ACHN (cell line): ENCODE measurements at places on chromosomes 5 and 9.

DNA sequence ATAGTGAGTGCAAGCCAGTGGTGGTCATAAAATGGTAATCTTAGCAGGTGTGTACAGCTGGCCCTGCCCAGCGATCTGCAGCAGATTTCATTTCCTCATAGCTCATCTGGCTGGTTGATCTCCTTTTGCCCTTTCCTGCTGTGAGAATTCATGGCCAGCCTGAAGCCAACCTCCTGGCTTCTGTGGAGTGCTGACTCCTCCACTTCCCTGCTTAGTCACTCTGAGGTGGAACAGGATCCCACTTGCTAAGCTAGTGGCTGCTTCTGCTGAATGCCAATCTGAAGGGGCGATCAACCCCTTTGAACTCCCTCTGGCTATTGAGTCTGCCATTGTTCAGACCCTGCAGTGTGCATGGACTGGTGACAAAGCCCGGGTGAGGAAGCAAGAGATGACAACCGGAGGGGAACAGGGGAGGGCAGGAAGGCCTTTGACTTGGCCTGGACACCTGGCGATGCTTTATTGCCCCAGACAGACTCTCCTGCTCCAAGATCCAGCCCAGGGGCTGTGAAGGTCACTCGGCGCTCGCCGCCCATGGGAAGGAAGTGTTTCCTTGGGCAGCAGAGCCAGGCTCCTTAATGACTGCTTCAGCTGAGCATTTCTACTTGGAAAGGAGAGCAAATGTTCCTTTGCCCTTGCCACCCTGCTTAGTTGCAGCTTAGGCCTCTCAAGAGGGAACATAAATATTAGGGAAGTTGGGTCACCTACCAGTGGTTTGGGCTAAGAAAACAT is 341.1 kb downstream of the ZSWIM6 start:
- DNase-seq: peak; percentile 20

DNA sequence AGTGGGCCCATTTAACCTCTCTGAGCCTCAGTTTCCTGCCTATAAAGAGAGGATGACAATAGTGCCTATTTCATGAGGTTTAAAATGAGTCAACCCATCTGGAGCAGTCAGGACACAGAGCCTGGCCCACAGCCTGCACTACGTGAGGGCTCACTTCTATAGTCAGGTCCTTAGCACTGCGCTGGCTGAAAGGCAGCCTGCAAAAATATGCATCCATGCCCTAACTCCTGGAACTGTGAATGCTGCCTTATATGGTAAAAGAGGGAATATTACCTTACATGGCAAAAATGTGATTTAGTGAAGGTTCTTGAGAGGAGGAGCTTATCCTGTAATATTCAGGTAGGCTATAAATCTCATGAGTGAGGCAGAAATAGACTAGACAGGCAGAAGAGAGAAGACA is 98.5 kb downstream of the GABBR2 start:
- DNase-seq: no peak

DNA sequence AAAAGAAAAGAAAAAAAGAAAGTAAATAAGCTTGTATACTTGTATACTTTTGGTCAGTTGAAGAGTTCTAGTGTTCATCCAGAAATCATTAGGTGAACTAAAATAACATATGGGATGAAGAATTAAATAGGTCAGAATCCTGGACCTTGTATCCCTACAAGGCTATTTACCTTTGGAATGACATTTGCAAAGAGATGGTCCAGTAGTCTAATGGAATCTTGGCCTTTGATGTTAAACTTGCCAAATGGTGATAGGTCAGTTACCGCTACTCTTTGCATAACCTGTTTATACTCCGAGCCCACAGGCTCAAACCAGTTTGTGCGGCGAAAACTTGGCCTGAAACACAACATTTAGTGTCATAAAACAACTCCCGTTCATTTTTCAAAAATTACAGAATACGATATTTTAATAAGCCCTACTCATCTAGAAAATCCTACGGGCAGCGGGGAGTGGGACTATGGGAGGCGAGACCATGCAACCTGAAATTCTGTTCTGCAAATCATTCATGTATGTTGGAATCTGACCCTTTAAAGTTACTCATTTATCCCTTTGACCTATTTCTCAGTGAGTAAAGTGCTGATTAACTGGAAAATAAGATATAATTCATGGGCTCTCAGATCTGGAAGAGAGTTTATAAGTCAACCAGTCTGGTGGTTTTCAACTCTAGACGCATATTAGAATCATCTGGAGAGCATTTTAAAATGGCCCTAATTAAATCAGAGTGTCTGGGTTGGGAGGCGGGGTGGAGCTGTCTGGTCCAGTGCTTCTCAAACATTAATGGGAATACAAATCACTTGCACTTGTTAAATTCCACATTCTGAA is 38.6 kb downstream of the DMGDH start:
- peak; percentile 74 for DNase-seq

- DNase-seq: no peak
Measured at GRCh38 chr5:111730659-111731382, 26.2 kb downstream of the NREP start.

- no peak for DNase-seq
Measured at GRCh38 chr9:69221036-69221435, 47.0 kb downstream of the TJP2 start.

DNA sequence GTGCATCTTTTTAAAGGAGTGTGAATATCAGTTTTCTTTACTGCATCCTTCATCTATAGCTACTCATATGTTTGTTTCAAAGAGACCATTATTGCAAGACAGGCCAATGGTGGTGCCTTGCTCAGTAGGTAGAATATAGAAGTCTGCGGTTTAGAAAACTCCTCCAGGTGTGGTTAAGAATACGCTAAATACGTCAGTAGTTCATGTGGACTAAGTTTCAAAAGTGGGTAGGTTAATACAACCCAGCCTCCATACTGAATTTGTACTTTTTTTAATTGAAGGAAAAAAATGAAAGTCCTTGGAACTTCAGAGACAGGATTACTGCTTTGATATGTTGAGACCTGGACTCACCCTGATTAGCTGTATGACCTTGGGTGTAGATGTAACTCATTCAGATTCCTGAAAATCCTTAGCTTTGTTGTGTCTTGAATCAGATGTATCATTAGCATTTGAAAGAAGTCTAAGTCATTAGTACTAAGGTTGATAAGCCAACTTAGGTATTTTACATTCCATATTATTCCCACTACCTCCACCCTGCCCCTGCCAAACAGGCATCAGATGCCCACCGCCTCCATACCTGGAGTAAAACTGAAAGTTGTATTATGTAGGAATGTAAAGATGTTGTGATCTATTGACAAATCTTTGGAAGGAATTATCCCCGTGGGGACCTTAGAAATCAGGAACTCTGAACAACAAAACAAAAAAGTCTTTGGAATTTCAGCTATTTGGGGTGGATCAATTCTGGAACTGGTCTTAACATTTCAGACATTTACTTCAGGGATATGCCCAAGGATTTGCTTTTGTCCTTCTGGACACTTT is 6.1 kb downstream of the BASP1 start:
- no peak for DNase-seq

DNA sequence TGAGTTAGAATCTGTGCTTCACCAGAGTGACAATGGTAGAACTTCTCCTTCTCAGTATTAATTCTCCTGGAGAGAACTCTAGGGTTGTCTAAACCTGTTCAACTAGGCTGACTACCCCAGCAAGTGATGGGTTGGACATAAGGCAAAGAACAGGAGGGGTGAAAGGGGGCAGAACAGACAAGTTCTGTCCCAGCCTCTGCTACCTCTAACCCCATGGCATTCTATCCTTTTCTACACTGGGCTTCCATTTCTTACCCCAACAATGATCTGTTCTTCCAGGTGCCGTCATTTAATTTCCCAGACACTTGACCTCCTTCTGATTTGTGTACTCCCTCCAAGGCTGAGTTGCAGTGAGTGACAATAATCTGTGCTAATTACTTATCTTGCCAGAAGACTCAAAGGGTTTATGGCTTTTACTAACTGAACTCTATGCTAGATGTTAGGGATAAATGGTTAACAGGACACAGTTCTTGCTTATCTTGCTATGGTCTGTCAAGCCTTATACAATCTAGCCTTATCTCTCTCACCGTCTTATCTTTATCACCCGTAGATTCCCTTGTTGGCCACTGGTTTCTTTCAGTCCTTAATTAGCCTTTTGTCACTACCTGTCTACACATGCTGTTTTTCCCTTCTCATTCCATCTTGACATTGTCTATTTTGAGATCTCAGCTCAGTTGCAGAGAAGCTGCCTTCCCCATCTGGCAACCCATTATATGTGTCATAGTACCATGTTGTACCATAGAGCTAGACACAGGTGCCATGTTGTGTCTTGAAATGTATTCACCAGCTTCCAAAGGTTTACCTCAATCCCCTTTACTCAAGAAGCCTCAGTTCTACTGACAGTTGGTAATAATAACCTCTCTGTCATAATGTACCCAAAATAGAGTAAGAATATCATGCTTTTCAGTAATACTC is 10.0 kb upstream of the MATR3 start:
- no peak for DNase-seq

DNA sequence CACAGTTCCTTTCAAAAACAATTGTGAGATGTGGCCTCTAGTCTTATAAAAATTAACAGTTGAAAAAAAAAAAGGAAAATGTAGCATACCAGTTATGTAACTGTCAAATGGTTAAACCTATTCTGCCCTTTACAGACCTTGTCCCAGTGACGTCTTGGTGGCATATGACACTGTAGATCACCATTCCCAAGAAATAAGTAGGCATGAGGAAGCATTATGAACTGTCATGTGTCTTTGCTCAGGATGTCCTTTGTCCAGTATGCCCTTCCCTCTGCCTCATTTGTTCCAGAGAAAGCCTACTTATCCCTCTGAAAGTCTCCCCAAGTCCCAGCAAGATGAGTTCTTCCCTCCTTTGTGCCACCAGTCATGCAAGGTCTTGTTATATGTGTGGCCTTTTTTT is 63.2 kb downstream of the PAM start:
- no peak for DNase-seq

DNA sequence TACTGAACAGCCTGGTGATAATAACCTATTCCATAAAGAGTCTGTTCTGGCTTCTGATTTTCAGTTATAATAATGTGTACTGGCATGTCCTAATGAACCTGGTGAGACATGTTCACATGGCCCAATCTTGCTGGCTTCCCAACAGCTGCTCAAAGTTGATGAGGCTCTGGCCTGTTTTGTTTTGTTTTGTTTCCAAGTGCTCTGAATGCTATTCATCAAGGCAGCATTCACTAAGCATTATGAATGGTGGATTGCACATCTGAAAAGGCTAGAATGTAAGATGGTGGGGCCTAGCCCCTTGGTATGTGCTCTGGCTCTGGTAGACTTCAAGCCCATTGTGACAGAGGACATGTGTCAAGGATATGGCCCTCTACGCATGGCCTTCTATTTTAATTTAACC is 388.5 kb downstream of the PSAT1 start:
- no peak for DNase-seq

DNA sequence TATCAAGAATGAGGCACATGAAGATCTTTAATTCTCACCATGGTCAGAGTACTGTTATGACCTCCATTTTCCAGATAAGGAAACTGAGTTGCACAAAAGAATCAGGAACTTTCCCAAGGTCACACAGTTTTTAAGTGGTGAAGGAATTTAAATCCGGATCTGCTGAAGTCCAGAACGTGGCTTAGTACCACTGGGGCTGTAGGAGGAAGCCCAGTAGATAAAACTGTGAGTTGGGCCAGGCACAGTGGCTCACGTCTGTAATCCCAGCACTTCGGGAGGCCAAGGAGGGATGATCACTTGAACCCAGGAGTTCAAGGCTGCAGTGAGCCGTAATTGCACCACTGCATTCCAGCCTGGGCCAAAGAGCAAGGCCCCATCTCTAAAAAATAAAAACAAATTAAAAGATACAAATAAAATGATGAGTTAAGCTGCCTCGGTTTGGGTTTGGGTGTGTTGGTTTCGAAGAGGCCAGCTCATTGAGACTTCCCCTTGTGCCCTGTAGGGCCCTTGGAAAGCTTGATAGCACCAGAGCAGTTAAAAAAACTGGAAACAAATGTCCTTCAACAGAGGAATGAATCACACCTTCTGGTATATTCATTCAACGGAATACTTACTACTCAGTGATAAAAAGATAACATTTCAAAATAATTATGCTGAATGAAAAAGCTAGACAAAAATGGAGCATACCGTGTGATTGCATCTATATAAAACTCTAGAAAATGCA is 20.1 kb downstream of the ATOX1 start:
- no peak for DNase-seq

DNA sequence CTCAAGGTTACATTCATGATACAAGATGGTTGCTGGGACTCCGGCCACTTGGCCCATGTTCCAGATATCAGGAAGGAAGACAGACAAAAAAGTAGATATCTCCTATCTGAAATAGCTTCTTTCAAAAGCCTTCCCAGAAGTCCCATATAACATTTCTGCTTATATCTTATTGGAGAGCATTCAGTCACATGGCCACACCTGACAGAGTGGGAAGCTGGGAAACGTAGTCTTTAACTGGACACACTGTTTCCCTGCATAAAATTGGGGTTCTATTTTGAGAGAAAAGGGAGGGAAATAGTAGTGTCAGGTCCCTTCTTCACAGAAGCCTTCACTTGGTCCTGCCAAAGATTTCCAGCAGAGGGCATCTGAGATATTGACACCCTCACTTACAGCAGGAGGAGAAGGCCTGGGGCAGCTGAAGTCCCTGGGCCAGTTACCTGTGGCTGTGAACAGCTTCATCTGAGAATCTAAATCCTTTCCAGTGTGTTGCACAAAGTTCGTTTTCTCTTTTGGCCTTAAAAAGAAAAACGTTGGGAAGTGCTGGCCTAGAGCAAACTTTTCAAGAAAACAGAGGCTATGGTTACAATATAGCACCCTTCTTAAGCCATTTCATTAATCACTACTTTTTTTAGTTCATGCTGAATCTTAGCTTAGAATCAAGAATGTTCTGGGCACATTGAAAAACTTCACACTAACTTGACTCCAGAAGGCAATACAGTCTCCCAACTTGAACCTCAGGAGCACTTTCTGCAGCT is 33.5 kb downstream of the SPEF2 start:
- peak; percentile 22 for DNase-seq

DNA sequence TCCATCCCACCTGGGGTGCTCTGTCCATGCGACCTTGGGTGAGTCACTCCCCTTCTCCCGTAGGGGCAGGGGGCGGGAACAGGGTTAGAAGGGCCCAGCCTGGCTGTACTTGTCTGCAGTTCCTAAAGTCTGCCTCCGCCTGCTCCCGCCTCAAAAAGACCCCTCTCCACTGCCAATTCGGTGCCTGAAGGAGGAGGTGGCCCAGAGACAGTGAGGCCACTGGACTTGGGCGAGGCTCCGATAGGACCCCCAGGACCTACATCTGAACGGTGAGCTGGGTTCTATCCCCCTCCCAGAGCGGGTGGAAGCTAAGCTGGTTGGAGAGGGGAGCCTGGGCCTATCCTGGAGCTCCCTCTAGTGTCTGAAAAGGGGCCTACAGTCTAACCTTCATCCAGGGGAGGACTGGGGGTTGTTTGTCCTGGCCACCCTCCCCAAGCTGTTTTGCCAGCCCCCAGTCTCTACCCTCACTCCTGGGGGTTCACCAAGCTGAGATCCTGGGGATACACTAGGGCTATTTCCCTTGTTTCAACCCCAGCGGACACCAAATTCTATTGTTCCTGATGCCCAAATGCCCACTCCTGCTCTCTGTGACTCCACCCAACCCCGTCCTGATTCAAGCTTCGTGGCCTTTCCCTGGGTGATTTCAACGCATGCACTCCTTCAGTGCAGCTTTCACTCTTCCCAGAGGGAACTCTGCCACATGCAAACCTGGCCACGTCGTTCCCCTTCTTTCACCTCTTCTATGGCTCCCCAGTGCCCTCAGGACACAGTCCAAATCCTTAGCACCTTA is 6.1 kb upstream of the CRB2 start:
- peak; percentile 55 for DNase-seq

GRCh38 chr5:18072600-18072999 is 438.3 kb downstream of the TAF11L14 start:
- no peak for DNase-seq

GRCh38 chr5:68086439-68086838 is 129.1 kb upstream of the PIK3R1 start:
- DNase-seq: no peak

GRCh38 chr9:36787709-36788108 is 215.0 kb downstream of the MELK start:
- DNase-seq: no peak
